ENCODE measurements at places on chromosomes 2 and 18.

DNA sequence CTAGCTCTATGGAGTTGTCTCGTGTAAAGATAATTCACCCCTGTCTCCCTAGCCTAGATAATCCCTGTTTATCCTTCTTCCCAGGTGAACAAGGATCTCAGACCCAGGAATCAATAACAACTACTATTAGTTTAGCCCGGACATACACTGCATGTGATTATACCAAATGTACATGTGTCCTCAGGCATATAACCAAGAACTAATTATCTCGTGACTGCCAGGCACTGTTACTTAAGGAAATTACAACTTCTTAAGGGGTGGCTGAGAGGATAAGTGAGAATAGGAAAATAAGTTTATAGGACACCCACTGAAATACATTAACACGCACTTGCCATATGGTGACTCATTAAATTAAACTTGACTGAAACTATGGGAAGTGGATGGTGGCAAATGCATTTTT is 126.6 kb downstream of the CNTNAP5 start:
- no peak for DNase-seq

GRCh38 chr2:118978064-118978463 is 36.1 kb downstream of the MARCO start:
- DNase-seq, result no peak

DNA sequence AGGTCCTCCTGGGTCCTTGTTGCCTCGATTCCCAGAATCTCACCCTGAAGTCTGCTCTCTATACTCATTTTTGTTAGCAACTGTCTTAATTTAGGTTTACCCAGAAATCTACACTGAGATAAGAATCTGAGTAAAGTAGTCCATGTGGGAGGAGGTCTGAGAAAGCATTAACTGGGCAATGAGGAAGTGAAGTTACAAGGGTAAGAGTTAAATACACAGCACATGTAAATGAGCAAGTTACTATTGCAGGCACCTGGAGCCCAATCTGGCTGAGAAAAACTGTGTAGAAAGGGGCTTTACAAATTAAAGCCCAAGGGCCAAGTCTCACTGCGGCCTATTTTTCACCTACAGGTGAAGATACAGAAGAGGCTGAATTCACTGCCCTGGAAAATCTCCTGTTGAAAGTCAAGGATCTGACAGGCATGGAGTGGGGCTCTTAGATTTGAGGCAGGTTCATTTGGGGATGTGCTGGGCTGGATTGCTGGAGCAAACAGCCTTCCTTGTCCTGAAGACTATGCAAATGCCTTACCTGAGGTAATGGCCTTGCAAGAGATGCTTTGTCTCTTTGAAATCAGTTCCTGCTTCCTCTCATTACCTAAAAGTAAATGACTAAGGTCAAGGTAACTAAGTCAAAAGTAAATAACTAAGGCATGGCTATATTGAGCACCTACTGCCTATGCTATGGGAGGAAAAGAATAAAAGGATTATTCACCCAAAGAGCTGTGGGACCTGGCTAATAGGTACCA is 84.4 kb upstream of the DYNAP start:
- DNase-seq, result no peak

- no peak for DNase-seq
These were observed 79.1 kb upstream of the KLHL14 start for GRCh38 chr18:32851936-32852335.

DNA sequence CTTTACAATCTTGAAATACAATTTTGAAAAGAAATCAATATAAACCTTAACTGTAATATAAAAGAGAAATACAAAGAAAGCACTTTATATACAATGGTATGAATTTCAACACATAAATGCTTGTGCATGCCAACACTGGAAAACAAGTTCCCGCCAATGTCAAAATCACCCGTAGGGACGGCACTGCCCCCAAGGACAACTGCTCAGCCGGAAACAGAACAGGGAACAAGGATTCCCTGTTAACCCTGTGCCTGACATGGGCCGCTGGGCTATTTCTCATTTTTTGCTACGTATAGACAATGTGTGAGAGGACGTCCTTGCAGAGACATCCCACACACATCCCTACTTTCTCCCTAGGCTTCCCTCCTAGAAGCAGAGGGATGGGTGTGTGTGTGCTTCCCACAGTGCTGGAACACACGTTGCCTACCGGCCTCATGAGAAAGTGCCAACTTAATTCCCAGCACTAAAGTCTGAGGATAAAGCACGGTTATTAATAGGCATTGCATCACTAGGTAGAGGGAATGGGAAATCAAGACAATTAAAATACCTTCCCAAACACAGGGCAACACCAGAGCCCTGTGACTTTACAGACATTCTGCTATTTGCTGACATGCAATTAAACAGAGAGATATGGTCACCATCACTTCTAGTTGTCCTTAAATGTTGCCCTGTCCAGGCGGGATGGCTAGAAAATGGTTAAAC is 14.4 kb downstream of the AFG3L2 start:
- no peak for DNase-seq

DNA sequence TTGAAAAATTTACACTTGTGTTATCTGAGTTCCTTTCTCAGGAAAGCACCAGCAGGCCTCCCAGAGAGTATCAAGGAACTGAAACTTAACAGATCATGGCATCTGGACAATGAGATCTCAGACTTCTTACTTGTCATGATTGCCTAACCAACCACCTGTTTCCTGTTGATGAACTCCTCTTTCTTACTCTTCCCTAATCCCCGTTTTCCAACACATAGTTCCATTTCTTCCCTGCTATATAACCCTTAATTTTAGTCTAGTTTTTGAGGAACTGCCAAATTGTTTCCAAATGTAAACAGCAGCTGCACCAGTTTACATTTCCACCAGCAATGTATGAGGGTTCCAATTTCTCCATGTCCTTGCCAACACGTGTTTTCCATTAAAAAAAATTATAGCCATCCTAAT is 6.1 kb upstream of the FAM171B start:
- DNase-seq, result no peak

GRCh38 chr18:9916077-9916639 is 2.3 kb downstream of the VAPA start:
- DNase-seq, result no peak

DNA sequence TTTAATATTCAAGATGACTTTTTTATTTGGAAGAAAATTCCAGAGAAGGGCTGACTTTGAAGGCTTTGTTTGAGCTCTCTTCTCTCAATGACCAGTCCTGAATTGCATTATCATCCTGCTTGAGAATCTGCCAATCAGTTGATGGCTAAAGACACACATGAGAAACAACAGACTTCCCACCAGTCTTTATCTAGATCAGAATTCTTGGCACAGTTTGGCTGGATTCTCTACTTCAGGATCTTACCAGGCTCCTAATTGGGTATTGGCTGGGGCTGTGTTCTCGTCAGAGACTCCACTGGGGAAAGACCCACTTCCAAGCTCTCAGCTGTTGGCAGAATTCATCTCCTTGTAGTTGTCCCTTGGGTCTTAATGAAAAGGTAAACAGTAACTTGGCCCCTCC is 86.0 kb downstream of the WDSUB1 start:
- DNase-seq, result no peak

DNA sequence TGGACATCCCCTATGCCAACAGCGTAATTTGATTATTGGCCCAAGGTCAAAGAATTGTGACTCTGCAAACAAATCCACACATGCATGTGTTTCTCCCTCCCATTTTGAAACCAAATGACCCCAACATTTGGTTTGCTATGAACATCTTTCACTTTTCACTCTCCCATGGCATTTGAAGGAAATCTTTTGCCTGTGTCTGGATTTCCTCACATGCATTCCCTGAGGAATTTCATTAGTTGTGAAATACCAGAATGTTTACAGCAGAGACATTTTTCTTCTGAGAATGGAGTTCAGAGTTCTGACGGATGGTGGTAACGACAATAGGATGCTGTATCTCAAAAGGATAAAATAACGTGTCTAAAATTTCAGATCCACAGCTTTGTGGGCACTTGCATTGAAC is 60.3 kb upstream of the LMAN1 start:
- no peak for DNase-seq

DNA sequence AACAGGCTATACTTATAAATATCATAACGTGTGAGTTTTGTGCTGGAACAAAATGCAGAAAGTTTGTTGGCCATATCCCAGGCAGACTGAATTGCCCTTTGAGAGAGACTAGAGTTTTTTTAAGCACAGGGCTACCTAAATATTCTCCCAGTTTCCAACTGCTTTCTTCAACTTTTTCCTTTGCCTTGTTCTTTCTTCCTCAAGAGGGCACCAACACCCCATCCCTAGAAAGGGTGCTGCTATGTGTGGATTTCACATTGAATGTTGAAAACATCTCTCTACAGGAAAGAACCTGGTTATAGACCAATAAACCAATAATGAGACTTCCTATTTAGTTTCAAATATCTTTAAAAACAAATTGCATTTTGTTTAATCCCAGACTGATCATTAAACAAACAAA is 87.9 kb downstream of the ICOS start:
- DNase-seq, result no peak

GRCh38 chr18:58243401-58243800 is 199.4 kb downstream of the NEDD4L start:
- DNase-seq, result no peak

DNA sequence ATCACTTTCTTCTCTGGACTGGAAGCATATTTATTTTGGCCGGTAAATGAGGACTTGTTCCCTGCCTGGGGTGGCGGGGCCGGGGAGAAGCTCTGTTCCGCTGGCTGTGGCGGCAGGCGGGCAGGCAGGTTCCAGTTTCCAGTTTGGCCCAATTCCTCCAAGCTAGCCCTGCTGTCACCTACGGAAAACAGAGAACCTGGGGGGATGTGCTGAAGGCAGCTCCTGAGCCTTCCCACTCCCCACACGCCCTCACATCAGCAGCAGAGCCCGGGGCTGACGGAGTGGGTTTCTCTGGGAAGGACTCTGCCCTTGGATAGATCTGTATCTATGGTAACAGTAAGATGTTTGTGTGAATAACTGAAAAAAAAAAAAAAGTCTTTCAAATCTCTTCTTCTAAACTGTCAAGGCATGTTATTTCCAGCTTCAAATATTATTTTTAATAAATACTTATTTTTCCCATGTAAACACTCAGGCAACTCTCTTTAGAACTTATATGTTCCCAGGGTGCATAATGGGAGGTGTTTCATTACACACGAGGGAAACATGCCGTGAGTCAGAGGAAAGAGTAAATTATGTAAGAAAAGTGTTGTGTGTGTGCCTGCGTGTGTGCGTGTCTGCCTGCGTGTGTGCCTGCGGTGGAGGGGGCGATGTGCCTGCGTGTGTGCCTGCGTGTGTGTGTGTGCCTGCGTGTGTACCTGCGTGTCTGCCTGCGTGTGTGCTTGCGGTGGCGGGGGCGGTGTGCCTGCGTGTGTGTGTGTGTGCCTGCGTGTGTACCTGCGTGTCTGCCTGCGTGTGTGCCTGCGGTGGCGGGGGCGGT is 116.1 kb upstream of the ZNF516 start:
- no peak for DNase-seq

- DNase-seq, result no peak
These were observed 54.6 kb upstream of the BCL2L11 start for GRCh38 chr2:111066062-111066593.

DNA sequence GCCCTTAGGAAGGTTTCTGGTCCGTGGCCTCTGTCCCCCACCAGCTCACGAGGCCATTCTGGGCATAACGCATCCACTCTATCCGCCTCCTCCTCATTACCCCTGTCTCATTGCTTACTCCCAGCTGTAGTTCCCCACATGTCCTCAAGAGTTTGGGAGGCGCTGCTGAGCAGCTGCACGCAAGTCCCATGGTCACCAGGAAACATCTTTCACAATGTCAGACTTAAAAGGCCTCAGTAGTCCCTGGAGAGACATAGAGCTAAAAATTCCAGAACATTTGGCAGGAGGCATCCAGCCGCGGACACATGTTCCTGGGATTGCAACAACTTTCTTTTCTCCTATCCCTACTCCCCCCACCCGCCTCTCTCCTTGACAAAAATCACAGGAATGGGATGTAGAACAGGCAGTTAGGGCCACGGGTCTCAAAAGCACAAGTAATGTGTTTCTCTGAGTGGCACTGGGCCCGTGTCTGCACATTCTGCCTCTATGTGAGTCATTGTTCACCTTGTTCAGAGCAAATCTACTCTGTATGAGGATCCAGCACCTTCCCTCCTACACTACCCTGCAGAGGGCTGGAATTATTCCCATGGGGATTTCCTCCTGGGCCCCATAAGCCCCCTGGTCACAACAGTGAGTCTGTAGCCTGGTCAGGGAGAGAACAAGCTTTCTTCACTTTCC is 8.1 kb downstream of the LBH start:
- DNase-seq, result no peak

DNA sequence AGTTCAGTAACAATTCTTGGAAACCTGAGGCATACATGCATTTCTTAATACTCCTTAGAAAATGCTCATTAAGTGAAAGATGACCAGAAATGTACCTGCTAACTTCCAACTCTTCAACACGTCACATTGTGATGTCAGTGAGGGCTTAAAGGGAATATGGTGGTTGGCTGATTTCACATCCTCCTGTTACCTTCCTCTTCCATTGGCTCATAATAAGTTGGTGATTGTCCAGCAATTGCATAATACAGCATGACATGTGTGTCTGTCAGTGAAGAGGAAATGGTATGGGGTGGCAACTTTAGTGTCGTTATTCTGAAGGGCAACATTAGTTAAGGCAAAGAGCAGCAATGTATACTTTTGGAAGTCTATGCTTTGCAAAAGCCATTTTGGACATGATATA is 26.0 kb downstream of the PLEK start:
- no peak for DNase-seq

DNA sequence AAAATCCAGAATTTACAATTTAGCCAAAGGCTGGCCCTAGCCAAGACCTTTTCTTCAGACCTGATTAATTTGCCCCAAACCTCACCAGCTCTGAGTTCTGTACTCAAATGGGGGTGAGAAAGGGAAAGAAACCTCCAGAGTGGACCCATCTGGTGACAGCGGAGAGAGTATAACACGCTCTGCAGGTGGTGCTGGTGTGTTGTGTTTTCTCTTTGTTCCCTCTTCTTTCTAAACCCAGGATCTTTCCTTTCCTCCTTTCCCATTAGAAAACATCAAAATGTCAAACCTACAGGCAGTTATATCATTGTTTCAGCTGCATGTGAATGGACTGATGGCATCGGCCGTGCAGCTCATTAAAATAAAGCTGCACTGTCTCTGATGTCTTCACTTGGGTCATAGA is 253.2 kb upstream of the SP5 start:
- no peak for DNase-seq

DNA sequence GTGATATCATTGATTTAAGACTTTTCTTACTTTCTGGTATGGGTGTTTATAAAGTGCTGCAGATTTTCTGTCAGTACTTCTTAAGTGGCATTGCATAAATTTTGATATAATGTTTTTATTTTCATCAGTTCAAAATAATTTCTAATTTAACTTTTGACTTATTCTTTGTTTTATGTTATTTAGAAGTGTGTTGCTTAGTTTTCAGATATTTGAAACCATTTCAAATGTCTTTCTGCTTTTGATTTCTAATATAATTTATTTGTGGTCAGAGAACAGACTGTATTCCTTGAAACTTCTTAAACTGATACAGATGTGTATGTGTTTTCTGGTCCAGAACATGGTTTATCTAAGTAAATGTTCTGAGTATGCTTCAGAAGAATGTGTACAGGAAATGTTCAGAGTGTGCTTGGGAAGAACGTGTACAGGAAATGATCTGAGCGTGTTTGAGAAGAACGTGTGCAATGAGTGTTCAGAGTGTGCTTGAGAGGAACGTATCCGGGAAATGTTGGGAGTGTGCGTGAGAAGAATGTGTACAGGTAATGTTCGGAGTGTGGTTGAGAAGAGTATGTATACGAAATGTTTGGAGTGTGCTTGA is 265.7 kb upstream of the HS6ST1 start:
- DNase-seq, result no peak

GRCh38 chr2:16181062-16181740 is 240.9 kb downstream of the MYCN start:
- no peak for DNase-seq

- DNase-seq, result peak; percentile 15
These were observed 49.3 kb upstream of the DNAJC10 start for GRCh38 chr2:182666674-182667314.

- no peak for DNase-seq
These were observed 133.8 kb upstream of the TWIST2 start for GRCh38 chr2:238714038-238714528.

Measured in NCI-H2029 treated with DMSO at 0.1 percent for 48 hours (cell line).